ENCODE measurements at places on chromosomes 7 and 10. TPM values are rescaled to one million over a fixed set of nuclear protein-coding genes. Genes with fewer than 3 reads are reported as not detected.

Gene DLX5
- not detected for total RNA-seq

Gene BLOC1S2
- total RNA-seq: 52.2 TPM

Gene TNRC18
- 79.3 TPM for total RNA-seq

Gene CNPY4
- total RNA-seq: 36.5 TPM

Gene MEST
- 2.4 TPM for total RNA-seq

Gene PDZD7
- total RNA-seq: 1.2 TPM

Gene ANKRD61
- not detected for total RNA-seq

Gene LRIT1
- not detected for total RNA-seq

Gene GIMAP2
- not detected for total RNA-seq

Gene DNAJC9
- 23.6 TPM for total RNA-seq

Gene NPFFR1
- not detected for total RNA-seq

Gene CPA2
- not detected for total RNA-seq

Gene PLXNA4
- 0.33 TPM for total RNA-seq

Gene PILRA
- under 0.01 TPM for total RNA-seq

Gene NKX2-3
- not detected for total RNA-seq

Gene CAMK2B
- not detected for total RNA-seq

Gene PRKG1
- 0.43 TPM for total RNA-seq

Gene SLC37A3
- total RNA-seq: 81.3 TPM

Gene TEX36
- total RNA-seq: under 0.01 TPM

Gene PDE6C
- not detected for total RNA-seq

Gene TRPV6
- total RNA-seq: 0.79 TPM

Gene COBL
- total RNA-seq: under 0.01 TPM

Gene CPA4
- 1.3 TPM for total RNA-seq

Gene NUTM2D
- total RNA-seq: 5.1 TPM

Gene GBX1
- not detected for total RNA-seq

Gene SNX8
- 14.9 TPM for total RNA-seq

Gene FBXL13
- total RNA-seq: 3.9 TPM

Gene SPDYE1
- total RNA-seq: not detected

Gene FAM25A
- total RNA-seq: not detected
